Ascending aorta (tissue), 2 donors: ENCODE measurements at places on chromosomes 1 and 21.

DNA sequence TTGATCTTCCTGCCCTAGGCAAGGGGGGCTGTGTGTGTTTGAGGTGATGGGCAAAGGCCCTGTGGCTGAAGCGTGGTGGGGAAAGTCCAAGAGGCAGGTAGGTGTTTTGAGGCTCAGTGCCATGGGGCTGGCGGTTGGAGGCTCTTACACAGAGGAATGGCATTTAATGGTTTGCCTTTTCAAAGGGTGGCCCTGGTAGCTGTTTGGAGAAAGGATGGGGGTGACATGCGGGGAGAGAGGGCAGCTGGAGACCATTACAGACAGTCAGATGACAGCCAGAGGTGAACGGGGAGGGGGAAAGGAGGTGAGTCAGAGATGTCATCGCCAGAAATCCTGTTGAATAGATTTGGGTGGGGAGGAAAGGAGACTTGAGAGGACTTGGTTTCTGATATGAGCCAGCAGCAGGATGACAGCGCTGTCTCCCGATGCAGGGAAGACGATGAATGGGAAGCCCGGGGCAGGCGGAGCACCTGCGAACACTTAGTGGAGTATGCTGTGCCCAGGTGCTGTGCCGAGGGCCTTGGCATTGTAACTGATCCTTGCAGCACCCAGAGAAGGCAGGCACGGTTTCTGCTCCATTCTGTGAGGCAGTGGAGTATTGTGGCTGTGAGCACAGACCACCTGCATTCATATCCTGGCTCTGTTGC, 56.3 kb downstream of the MAN1C1 start:
- no peak overlapping the region for H3K4me3 ChIP-seq
- no peaks in the 10 kb centered on the region for H3K4me1 ChIP-seq
- H3K36me3 ChIP-seq: no peaks in the 10 kb centered on the region
- no peak overlapping the region for H3K27ac ChIP-seq

- H3K27ac ChIP-seq: no peak overlapping the region
- no peaks in the 10 kb centered on the region for H3K4me1 ChIP-seq
- no peaks in the 10 kb centered on the region for H3K27me3 ChIP-seq
- DNase-seq: no peak
- H3K36me3 ChIP-seq: no peaks in the 10 kb centered on the region
- no peak overlapping the region for H3K4me3 ChIP-seq
These were observed 81.0 kb upstream of the LHX8 start for GRCh38 chr1:75053207-75053606.

DNA sequence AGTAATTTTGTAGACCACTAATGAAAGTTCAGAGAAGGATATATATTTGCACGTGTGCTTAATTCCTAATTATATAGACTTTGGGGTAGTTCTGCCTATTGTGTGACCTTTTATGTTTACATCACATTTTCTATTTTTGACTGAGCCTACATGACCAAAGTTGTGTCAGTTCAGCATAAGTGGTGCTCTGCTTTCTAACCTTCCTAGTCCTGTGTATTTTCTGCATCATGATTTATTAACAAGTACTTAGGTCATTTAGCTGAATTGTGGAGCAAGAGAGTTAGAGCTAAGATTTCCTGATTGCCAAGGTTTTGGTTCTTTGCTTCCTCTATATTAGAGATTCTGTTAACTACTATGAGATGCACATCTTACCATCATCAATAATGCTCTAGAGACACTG, 176.0 kb downstream of the C1orf21 start:
- no peaks in the 10 kb centered on the region for H3K36me3 ChIP-seq
- no peak for DNase-seq
- no peak overlapping the region for H3K27ac ChIP-seq
- H3K27me3 ChIP-seq: no peaks in the 10 kb centered on the region
- no peak overlapping the region for H3K4me3 ChIP-seq
- H3K4me1 ChIP-seq: peaks cover 6% of the 10 kb centered on the region

GRCh38 chr1:109162626-109163025, 48.7 kb downstream of the ELAPOR1 start:
- H3K27me3 ChIP-seq: no peaks in the 10 kb centered on the region
- H3K36me3 ChIP-seq: no peaks in the 10 kb centered on the region
- H3K4me3 ChIP-seq: no peak overlapping the region
- no peak for DNase-seq
- H3K4me1 ChIP-seq: no peaks in the 10 kb centered on the region

GRCh38 chr1:246450611-246451251, 56.3 kb downstream of the SMYD3 start:
- H3K36me3 ChIP-seq: no peaks in the 10 kb centered on the region
- DNase-seq: no peak
- no peaks in the 10 kb centered on the region for H3K4me1 ChIP-seq
- no peak overlapping the region for H3K27ac ChIP-seq
- no peaks in the 10 kb centered on the region for H3K27me3 ChIP-seq
- H3K4me3 ChIP-seq: no peak overlapping the region

DNA sequence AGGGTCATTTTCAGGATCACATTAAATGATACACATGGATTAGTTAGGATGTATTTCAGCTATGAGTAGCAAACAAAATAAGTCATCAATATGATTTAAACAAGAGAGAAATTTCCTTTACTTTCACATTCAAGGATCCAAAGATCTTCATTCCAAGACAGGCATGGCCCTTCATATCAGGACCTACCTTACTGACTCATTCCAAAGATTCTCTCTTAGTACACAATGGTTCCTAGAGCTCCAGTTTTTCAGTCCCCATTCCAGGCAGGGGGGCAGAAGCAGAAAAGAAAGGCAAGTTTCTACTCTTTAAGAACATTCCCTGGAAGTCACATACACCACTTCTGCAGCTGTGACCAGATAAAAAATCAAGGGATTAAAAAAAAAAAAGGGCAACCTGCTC, 23.7 kb downstream of the RGS2 start:
- H3K27me3 ChIP-seq: no peaks in the 10 kb centered on the region
- H3K4me1 ChIP-seq: no peaks in the 10 kb centered on the region
- H3K27ac ChIP-seq: no peak overlapping the region

GRCh38 chr1:61142726-61143500, 60.6 kb downstream of the NFIA start:
- H3K4me3 ChIP-seq: no peak overlapping the region
- H3K4me1 ChIP-seq: peaks cover 3% of the 10 kb centered on the region
- DNase-seq: no peak
- H3K27ac ChIP-seq: peak overlapping the region; percentile 63
- H3K27me3 ChIP-seq: no peaks in the 10 kb centered on the region
- H3K36me3 ChIP-seq: no peaks in the 10 kb centered on the region

- H3K27me3 ChIP-seq: no peaks in the 10 kb centered on the region
- H3K4me3 ChIP-seq: no peak overlapping the region
- H3K36me3 ChIP-seq: no peaks in the 10 kb centered on the region
These were observed 364.5 kb upstream of the DUSP10 start for GRCh38 chr1:222106377-222106776.

GRCh38 chr1:235920596-235921375, 54.1 kb upstream of the LYST start:
- H3K27ac ChIP-seq: no peak overlapping the region
- H3K4me1 ChIP-seq: peaks cover 9% of the 10 kb centered on the region
- H3K4me3 ChIP-seq: no peak overlapping the region
- no peaks in the 10 kb centered on the region for H3K36me3 ChIP-seq

GRCh38 chr1:155967341-155968050, 10.9 kb downstream of the ARHGEF2 start:
- no peak for DNase-seq
- H3K4me3 ChIP-seq: peak overlapping the region; percentile 34
- peaks cover 74% of the 10 kb centered on the region for H3K36me3 ChIP-seq
- no peaks in the 10 kb centered on the region for H3K27me3 ChIP-seq
- H3K27ac ChIP-seq: peak overlapping the region; percentile 98

GRCh38 chr1:179588425-179589024, 3.1 kb upstream of the TDRD5 start:
- no peak overlapping the region for H3K27ac ChIP-seq
- H3K36me3 ChIP-seq: no peaks in the 10 kb centered on the region
- H3K27me3 ChIP-seq: no peaks in the 10 kb centered on the region
- no peak for DNase-seq
- peaks cover 2% of the 10 kb centered on the region for H3K4me1 ChIP-seq

DNA sequence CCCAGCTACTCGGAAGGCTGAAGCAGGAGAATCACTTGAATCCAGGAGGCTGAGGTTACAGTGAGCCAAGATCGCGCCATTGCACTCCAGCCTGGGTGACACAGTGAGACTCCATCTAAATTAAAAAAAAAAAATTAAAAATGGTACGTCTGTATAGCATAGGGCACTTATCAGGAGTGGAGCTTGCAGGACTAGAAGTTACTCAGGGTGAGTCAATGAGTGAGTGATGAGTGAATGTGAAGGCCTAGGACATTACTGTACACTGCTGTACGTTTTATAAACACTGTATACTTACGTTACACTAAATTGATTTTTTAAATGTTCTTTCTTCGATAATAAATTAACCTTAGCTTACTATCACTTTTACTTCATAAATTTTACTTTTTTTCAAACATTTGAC, 183.6 kb downstream of the NR5A2 start:
- H3K4me1 ChIP-seq: no peaks in the 10 kb centered on the region
- H3K27ac ChIP-seq: no peak overlapping the region
- no peaks in the 10 kb centered on the region for H3K36me3 ChIP-seq
- H3K4me3 ChIP-seq: no peak overlapping the region

- DNase-seq: no peak
- no peaks in the 10 kb centered on the region for H3K4me1 ChIP-seq
- no peak overlapping the region for H3K4me3 ChIP-seq
- no peaks in the 10 kb centered on the region for H3K36me3 ChIP-seq
These were observed 216.1 kb downstream of the NUF2 start for GRCh38 chr1:163537809-163538208.

- H3K36me3 ChIP-seq: peaks cover 4% of the 10 kb centered on the region
- no peaks in the 10 kb centered on the region for H3K4me1 ChIP-seq
- DNase-seq: no peak
- H3K27ac ChIP-seq: no peak overlapping the region
- H3K27me3 ChIP-seq: no peaks in the 10 kb centered on the region
These were observed 28.4 kb downstream of the ACP6 start for GRCh38 chr1:147641695-147642592.

DNA sequence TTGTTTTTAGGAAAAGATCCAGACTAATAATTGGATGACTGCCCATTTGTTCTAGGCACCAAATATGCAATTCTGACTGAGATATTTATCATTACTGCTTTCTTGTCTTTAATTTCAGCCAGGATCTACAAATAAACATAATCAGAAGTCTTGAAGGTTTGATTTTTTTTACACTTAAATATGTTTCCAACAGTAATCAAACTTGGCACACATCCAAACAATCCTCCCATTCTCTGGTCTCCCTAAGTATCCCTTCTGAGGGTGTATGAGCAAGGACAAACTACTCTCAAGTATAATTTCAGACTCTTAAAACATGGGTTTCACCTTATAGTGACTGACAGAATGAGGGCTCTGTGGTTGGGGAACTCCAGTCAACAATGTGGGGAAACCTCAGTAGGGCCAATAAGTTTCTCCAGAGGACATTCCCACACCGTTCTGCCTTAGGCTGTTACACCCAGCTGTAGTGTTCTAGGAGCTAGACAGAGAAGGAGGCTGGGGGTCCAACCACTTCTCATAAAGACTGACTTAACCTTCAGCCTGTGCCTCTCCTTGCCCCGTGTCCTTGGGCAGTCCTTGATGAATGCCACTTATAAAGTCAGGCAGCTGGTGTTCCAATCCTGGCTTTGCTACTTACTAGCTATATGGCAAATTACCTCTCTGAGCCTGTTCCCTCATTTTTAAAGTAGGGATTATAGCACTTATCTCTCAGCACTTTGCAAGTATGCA, 1.5 kb upstream of the PALMD start:
- no peaks in the 10 kb centered on the region for H3K36me3 ChIP-seq
- H3K4me3 ChIP-seq: no peak overlapping the region
- H3K4me1 ChIP-seq: no peaks in the 10 kb centered on the region
- no peak overlapping the region for H3K27ac ChIP-seq
- no peak for DNase-seq
- H3K27me3 ChIP-seq: no peaks in the 10 kb centered on the region

DNA sequence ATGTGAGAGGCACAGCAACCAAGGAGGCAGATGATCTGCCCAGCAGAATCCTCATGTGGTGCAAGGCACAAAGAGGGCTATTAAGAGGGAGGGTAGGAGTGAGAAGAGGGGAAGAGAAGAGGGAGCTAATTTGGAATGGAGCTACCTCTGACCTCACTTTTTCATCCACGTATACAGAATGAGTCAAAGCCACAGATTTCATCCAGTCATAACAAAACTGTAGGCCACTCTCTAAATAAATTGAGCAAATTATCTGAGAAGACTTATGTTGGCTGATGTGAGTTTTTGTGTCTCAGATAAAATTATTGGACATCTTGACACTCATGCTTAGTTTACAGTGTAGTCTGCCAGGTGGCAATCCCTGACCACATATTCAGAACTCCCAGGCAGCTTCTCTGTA, 325.6 kb downstream of the TTLL7 start:
- no peak overlapping the region for H3K4me3 ChIP-seq
- no peak overlapping the region for H3K27ac ChIP-seq
- H3K36me3 ChIP-seq: no peaks in the 10 kb centered on the region

- no peaks in the 10 kb centered on the region for H3K4me1 ChIP-seq
- H3K27me3 ChIP-seq: no peaks in the 10 kb centered on the region
- no peak overlapping the region for H3K4me3 ChIP-seq
- DNase-seq: no peak
- H3K27ac ChIP-seq: no peak overlapping the region
- no peaks in the 10 kb centered on the region for H3K36me3 ChIP-seq
These were observed 37.2 kb downstream of the NUP210L start for GRCh38 chr1:154117642-154118041.

GRCh38 chr21:44572959-44573583, 458 bp upstream of the KRTAP10-4 start:
- no peaks in the 10 kb centered on the region for H3K4me1 ChIP-seq
- no peak overlapping the region for H3K27ac ChIP-seq
- DNase-seq: no peak

DNA sequence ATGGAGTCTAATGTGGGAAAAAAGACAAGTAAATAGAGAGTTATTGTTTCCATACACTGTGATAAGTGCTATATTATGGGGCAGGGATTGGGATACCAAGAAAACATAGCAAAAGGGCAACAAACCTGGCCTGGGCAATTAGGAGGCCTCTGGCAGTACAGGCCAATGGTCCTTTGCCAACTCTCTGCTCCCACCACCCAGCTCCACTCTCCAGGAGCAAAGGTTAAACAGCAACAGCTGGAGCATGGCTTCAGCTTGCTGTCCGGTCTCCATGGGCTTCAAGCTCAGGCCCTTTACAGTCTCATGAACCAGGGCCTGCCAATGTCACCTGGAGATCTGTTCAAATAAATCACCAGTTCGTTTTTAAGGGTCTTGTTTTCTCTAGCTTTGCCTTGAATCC, 37.2 kb upstream of the ARHGAP29 start:
- H3K36me3 ChIP-seq: no peaks in the 10 kb centered on the region
- H3K4me3 ChIP-seq: no peak overlapping the region
- no peaks in the 10 kb centered on the region for H3K4me1 ChIP-seq
- H3K27me3 ChIP-seq: no peaks in the 10 kb centered on the region
- DNase-seq: no peak
- no peak overlapping the region for H3K27ac ChIP-seq

- H3K27ac ChIP-seq: peak overlapping the region; percentile 14
- H3K4me3 ChIP-seq: no peak overlapping the region
- no peaks in the 10 kb centered on the region for H3K36me3 ChIP-seq
- no peak for DNase-seq
- no peaks in the 10 kb centered on the region for H3K27me3 ChIP-seq
These were observed 5.0 kb upstream of the CHML start for GRCh38 chr1:241645199-241645598.

- H3K36me3 ChIP-seq: no peaks in the 10 kb centered on the region
- no peaks in the 10 kb centered on the region for H3K27me3 ChIP-seq
- no peak overlapping the region for H3K4me3 ChIP-seq
- DNase-seq: no peak
- H3K4me1 ChIP-seq: peaks cover 5% of the 10 kb centered on the region
- no peak overlapping the region for H3K27ac ChIP-seq
These were observed 2.4 kb downstream of the TUT4 start for GRCh38 chr1:52550447-52550846.

- no peak for DNase-seq
- no peaks in the 10 kb centered on the region for H3K36me3 ChIP-seq
- no peaks in the 10 kb centered on the region for H3K4me1 ChIP-seq
- no peak overlapping the region for H3K27ac ChIP-seq
These were observed 11.3 kb downstream of the SPATC1L start for GRCh38 chr21:46172863-46173528.
